ENCODE measurements at places on chromosomes 3 and 15.

- peak; percentile 4 for DNase-seq
- H3K27ac ChIP-seq = no peak overlapping the region
- no peak overlapping the region for H3K4me3 ChIP-seq
- H3K27me3 ChIP-seq = no peaks in the 10 kb centered on the region
- H3K4me1 ChIP-seq = peaks cover under 1% of the 10 kb centered on the region
- H3K36me3 ChIP-seq = no peaks in the 10 kb centered on the region
Measured at GRCh38 chr3:146217324-146217723, 33.6 kb downstream of the PLSCR4 start.

GRCh38 chr15:63354821-63355650, 26.6 kb downstream of the CA12 start:
- H3K4me1 ChIP-seq = peaks cover 5% of the 10 kb centered on the region
- H3K27ac ChIP-seq = no peak overlapping the region
- no peaks in the 10 kb centered on the region for H3K36me3 ChIP-seq
- H3K27me3 ChIP-seq = peaks cover 4% of the 10 kb centered on the region
- no peak overlapping the region for H3K4me3 ChIP-seq
- no peak for DNase-seq

DNA sequence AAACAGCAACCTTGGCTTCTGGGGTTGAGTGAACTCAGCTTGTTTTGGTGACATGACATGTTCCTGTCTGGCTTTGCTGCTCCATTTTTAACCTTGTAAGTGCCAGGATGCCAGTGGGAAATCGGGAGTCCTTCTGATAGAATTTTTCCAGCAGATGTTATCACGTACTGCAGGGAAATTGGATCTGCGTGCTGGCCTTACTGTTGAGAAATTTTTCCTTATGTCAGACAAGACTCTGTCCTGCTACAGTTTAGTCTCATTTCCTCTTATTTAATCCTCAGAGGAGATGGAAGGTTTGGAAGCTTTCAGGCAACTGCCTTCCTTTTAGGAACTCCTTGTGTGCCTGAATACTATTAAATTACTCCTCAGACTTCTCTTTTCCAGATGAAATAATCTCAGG, 80.6 kb downstream of the PGPEP1L start:
- peaks cover 57% of the 10 kb centered on the region for H3K36me3 ChIP-seq
- DNase-seq = peak; percentile 39
- H3K4me1 ChIP-seq = peaks cover 7% of the 10 kb centered on the region
- peak overlapping the region; percentile 70 for H3K27ac ChIP-seq

- no peaks in the 10 kb centered on the region for H3K27me3 ChIP-seq
- H3K4me1 ChIP-seq = peaks cover 17% of the 10 kb centered on the region
- H3K4me3 ChIP-seq = no peak overlapping the region
- no peaks in the 10 kb centered on the region for H3K36me3 ChIP-seq
- no peak overlapping the region for H3K27ac ChIP-seq
- DNase-seq = no peak
Measured at GRCh38 chr15:41961595-41962202, 10.7 kb downstream of the EHD4 start.

DNA sequence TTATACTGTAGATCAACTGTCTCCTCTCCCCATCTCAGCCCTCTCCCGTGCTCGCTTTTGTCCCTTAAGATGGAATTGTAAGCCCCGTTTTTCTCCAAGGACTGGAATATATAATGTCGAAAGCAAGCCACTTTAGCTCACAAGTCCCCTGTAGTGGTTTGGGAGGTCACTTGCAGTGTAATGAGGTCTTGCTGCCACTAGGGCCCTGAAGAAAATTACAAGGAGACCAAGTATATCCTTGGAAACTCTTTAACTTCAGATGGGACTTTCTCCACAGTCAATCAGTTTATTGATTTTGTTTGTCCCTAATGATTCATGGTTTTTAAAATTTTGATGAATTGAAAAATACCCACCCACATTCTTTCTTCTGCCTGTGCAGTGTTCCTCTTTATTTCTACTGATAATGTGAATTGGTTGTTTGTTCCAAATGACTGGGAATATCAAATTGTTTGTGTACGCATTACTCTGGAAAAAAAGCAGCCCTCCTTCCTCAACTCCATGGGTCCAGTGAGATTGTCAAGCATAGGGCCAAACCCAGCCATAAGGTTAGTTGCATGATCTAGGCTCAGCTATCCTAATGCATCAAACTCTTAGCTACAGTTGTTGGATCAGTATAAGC, 294.8 kb downstream of the MCTP2 start:
- no peaks in the 10 kb centered on the region for H3K27me3 ChIP-seq
- no peak for DNase-seq
- H3K27ac ChIP-seq = no peak overlapping the region
- no peaks in the 10 kb centered on the region for H3K4me1 ChIP-seq
- no peaks in the 10 kb centered on the region for H3K36me3 ChIP-seq

DNA sequence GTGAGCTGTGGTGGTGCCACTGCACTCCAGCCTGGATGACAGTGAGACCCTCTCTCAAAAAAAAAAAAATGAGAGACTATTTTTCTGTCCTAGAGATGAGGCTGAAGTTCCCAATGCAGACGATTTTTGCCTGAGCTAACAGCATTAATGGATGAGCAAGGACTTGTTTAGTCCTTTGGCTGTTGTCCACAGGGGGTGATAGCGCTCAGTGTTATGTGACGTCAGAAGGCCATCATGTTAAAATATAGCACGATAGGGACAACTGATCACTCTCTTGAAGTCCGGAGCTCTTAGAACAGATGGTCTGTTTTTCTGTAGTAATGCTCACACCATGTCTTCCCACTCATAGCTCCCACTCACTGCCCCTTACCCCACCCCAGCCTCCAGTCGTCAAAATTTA, 6.8 kb downstream of the TRNT1 start:
- no peaks in the 10 kb centered on the region for H3K4me1 ChIP-seq
- H3K36me3 ChIP-seq = peaks cover 14% of the 10 kb centered on the region
- H3K4me3 ChIP-seq = no peak overlapping the region
- DNase-seq = peak; percentile 23
- no peak overlapping the region for H3K27ac ChIP-seq

DNA sequence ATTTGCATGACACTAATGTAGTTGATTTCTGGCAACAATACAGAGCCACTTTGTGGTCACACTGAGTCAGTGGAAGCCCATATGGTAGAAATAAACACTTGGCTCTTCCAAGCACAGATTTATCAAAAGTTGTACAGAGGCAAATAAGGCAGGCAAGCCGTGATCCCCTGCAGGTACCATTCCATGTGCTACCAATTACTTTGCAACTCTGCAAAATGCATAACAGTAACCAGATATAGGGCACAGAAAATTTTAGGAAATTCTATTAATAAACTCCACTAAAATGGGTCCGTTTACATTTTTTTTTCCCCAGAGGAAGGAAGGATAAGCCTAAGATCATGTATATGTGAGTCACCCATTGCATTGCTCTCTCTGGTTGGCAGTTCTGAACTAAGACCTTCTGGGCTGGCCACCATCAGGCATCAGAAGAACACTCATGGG, 103.1 kb upstream of the PTX3 start:
- H3K27me3 ChIP-seq = no peaks in the 10 kb centered on the region
- no peak overlapping the region for H3K4me3 ChIP-seq
- H3K4me1 ChIP-seq = peaks cover 15% of the 10 kb centered on the region
- peak overlapping the region; percentile 7 for H3K27ac ChIP-seq

GRCh38 chr3:54969652-54970051, 41.8 kb upstream of the LRTM1 start:
- peak overlapping the region; percentile 58 for H3K27ac ChIP-seq
- no peak for DNase-seq
- H3K27me3 ChIP-seq = no peaks in the 10 kb centered on the region
- peaks cover 33% of the 10 kb centered on the region for H3K4me1 ChIP-seq
- no peaks in the 10 kb centered on the region for H3K36me3 ChIP-seq
- H3K4me3 ChIP-seq = no peak overlapping the region

DNA sequence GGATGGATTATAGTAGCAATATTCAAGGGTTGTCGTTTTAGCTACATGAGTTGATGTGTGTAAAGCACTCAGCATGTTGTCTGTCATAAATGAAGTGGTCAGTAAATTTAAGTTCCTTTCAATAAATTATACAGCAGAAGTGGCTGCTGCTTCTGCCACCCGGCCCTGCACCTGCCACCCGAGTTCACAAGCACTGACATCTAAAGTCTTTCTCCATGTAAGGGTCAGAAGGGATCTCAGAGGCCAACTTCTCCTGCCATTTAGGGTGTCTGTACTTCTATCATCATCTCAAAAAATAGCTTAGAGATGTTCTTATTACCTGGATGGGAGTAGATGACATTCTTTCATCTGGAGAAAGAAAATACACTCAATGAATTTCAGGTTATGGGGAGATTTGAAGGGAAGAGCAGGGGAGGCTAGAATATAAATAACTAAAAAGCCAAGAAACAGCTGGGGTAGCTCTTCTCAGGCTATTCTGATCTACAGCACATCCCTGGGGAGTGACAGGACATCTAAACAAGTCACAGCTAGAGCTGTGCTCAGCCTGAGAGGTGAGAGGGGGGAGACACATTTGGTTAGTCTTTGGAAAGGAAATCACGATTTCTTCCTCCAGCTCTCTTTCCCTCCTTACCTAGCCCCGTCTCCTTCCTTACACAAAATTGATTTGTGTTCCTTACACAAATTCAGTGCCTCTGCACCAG, 8.0 kb downstream of the GCSAM start:
- H3K36me3 ChIP-seq = no peaks in the 10 kb centered on the region
- no peak overlapping the region for H3K27ac ChIP-seq
- H3K4me3 ChIP-seq = no peak overlapping the region
- peaks cover 4% of the 10 kb centered on the region for H3K4me1 ChIP-seq
- no peak for DNase-seq

- no peaks in the 10 kb centered on the region for H3K36me3 ChIP-seq
- no peaks in the 10 kb centered on the region for H3K27me3 ChIP-seq
Measured at GRCh38 chr3:155554777-155555451, 190.0 kb downstream of the PLCH1 start.

- H3K4me1 ChIP-seq = no peaks in the 10 kb centered on the region
- no peak overlapping the region for H3K4me3 ChIP-seq
- DNase-seq = no peak
- no peaks in the 10 kb centered on the region for H3K27me3 ChIP-seq
- H3K27ac ChIP-seq = no peak overlapping the region
- no peaks in the 10 kb centered on the region for H3K36me3 ChIP-seq
Measured at GRCh38 chr15:85870216-85871014, 75.7 kb upstream of the KLHL25 start.

DNA sequence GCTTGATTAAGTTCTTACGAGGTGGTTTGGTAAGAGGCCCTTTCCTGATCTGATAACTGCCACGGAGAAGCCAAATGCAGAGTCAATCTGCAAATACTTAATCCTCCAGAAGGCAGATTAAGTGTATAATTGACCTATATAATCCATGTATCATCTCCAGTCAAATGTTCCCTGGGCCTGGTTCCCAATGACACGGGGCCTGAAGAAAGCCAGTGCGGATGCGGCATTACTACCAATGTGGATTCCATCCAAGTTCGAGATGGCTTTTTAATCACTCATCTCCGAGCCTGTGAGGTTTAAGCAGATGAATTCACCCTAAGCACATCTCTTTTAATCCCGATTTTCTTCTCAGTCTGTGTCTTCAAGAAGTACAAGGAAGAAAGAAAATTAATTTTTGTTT, 60.0 kb upstream of the FEZF2 start:
- no peak overlapping the region for H3K4me3 ChIP-seq
- no peak for DNase-seq
- no peaks in the 10 kb centered on the region for H3K4me1 ChIP-seq
- H3K27me3 ChIP-seq = peaks cover 4% of the 10 kb centered on the region

GRCh38 chr15:78358102-78358870, 18.1 kb downstream of the CRABP1 start:
- no peaks in the 10 kb centered on the region for H3K4me1 ChIP-seq
- no peak overlapping the region for H3K4me3 ChIP-seq
- no peak overlapping the region for H3K27ac ChIP-seq
- no peak for DNase-seq
- H3K36me3 ChIP-seq = no peaks in the 10 kb centered on the region
- peaks cover 31% of the 10 kb centered on the region for H3K27me3 ChIP-seq

- no peak overlapping the region for H3K27ac ChIP-seq
- no peak for DNase-seq
- H3K27me3 ChIP-seq = peaks cover 3% of the 10 kb centered on the region
- H3K4me3 ChIP-seq = no peak overlapping the region
Measured at GRCh38 chr3:57383406-57383805, 90.9 kb upstream of the ASB14 start.

- H3K4me3 ChIP-seq = no peak overlapping the region
- no peaks in the 10 kb centered on the region for H3K36me3 ChIP-seq
- no peak overlapping the region for H3K27ac ChIP-seq
- no peaks in the 10 kb centered on the region for H3K4me1 ChIP-seq
Measured at GRCh38 chr3:160956785-160957184, 148.4 kb downstream of the B3GALNT1 start.

DNA sequence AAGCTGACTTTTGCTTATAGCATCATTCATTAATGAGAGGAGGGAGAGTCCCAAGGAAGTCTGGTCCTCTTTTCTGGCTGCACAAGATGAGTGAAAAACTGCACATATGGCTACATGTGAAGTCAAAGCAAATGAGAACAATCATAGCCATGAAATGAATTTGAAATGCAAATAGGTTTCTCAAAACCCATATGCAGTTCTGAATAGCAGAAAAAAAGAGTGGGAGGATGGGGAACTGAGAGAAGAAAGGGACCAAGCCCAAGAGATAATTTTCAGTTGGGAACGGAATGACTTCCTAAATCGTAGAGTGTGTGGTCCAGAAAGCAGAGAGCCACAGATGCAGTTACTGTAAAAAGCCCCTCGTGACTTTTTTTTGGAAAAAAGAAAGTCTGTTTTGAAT, 66.3 kb downstream of the GTPBP8 start:
- no peak overlapping the region for H3K27ac ChIP-seq
- peaks cover 17% of the 10 kb centered on the region for H3K27me3 ChIP-seq
- no peak for DNase-seq
- no peaks in the 10 kb centered on the region for H3K36me3 ChIP-seq

DNA sequence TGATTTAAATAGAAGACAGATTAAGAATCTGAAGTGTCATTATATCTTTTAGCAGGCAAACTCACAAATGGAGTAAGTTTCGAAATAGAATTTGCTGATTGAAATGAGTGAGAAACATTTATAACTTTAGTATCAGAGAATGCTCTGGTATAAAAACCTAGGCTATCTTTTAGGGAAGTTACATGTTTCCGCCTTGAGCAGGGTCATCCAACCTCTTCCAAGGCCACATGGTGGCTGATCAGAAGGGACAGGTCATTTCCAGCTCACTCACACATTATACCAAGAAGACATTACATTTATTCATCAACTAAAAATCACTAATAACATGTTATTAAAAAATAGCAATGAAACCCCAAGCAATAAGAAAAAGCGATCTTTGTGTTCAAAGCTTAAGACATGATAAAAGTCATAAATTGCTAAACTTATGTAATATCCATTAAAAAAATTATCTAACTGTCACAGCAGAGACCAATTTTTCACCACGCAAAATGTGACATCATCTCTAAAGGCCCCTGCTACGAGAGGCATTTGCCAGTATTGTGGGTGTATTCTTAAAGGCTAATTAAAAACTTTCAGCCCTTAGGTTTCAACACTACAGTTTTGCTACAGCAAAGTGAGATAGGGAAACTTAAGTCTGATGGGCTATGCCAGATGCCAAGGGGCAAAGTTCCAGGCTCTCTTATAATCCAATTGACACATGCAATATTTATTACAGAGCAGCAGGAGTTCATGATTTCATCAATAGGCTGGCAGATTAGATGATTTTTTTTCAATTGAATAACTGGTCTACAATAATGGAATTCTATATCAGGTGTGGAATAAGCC, 240.4 kb upstream of the TBL1XR1 start:
- no peak for DNase-seq
- H3K27me3 ChIP-seq = no peaks in the 10 kb centered on the region
- no peaks in the 10 kb centered on the region for H3K36me3 ChIP-seq
- H3K27ac ChIP-seq = no peak overlapping the region
- peaks cover 12% of the 10 kb centered on the region for H3K4me1 ChIP-seq

- H3K36me3 ChIP-seq = no peaks in the 10 kb centered on the region
- DNase-seq = no peak
- no peak overlapping the region for H3K27ac ChIP-seq
Measured at GRCh38 chr3:5140230-5140621, 18.1 kb downstream of the ARL8B start.

All from IMR-90 (cell line).